ENCODE measurements at places on chromosomes 7 and 10.

DNA sequence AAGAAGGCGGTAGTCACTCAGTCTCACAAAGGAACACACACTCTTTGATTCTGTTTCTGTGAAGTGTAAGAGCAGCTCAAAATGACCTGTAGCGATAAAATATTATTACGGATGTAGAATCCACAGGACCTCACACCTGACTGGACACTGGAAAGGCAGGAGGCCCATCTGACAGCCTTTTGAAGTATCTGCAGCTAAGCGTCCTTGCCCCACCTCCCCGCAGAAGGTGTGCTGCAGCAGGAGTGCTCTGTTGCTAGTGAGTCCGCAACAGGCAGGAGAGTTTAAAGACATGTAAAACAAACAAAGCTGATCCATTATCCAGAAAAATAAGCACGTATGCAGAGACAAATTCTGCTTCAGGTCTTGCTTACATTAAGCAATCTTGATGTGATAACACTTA lies 355.5 kb downstream of the GPR158 start:
- DNase-seq: no peak

DNA sequence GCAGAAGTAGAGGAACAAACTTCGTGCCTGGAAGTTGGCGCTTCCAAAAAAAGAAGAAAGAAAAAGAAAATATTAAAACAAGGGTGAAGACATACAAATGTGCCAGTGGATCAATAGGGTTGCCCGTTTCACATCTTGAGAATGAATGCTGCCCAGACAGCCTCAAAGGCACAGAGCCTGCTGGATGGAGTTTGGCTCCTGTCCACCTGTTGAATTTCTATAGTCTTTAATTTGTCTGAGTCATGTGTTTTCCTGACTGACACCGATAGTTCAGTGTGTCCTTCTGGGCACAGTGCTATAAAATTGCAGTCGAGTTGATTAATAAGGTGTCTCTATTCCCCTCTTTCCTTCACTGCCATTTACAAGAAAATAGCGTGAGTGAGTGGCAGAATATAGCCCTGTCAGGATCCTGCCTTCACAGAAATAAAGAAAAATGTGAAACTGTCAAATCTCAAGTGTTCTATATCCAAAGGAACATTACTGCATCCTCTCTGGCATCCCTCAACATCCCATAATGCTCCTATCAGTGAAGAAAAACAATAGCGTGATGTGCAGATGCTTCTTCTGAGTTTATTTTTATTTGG lies 471.3 kb upstream of the AUTS2 start:
- DNase-seq: no peak

GRCh38 chr10:65628493-65629139 lies 1297.2 kb upstream of the LRRTM3 start:
- DNase-seq: no peak

DNA sequence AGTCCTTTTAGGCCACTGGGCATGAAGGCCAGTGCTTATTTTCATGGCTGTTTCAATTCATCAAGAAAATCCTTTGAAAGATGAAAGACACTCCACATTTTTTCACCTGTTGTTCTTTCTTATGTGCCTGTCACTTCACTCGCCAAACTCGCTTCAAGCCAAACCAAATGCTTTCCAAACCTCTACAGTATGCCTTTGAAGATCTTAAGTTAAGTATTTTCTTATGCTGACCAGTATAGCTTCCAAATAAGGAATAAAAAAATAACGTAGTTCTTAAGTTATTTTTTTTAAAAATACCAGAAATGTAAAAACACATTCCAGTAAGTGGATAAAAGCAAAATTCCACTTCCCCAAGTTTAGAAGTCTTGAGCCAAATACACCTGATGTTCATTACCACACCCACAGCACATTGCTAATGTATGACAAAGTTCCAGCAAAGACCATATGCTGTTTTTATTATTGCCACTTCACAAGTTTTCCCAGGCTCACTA lies 186.1 kb downstream of the MTERF1 start:
- DNase-seq: no peak

DNA sequence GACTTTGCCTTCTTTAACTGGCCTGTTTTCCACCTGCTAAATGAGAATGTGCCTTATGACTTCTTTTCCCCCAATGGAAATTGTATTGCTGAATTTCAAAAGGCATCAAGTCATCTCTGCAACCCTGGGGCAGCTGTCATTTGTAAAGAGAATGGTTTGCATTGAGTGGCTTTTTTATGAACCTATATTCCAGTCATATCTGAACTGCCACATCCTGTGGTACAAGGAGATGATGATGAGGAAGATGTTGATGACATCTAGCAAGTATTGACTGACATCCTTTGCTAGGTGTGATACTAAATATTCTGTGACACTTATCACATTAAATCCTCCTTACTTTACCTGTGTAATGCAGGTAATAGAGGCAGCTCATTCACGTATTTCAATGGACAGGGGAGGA lies 88.3 kb upstream of the KIAA1217 start:
- DNase-seq: no peak

DNA sequence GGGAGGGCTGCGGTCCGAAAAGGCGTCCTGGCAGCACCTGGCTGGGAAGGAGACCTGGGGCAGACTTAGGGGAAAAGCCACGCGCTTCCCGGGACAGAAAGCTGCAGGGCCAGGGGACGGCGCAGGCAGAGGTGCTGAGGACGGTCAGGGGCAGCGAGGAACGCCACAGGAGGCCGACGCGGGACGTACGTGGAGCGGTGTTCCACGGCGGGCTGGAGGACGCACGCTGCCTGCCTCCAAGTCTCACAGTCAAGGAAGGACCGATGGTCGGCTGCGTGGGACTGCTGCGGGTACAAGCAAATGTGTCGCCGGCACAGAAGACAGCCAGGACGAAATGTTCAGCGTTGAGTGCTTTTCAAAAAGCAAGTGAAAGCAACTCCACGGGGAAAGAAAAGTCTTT lies 245.2 kb downstream of the ELFN1 start:
- no peak for DNase-seq

DNA sequence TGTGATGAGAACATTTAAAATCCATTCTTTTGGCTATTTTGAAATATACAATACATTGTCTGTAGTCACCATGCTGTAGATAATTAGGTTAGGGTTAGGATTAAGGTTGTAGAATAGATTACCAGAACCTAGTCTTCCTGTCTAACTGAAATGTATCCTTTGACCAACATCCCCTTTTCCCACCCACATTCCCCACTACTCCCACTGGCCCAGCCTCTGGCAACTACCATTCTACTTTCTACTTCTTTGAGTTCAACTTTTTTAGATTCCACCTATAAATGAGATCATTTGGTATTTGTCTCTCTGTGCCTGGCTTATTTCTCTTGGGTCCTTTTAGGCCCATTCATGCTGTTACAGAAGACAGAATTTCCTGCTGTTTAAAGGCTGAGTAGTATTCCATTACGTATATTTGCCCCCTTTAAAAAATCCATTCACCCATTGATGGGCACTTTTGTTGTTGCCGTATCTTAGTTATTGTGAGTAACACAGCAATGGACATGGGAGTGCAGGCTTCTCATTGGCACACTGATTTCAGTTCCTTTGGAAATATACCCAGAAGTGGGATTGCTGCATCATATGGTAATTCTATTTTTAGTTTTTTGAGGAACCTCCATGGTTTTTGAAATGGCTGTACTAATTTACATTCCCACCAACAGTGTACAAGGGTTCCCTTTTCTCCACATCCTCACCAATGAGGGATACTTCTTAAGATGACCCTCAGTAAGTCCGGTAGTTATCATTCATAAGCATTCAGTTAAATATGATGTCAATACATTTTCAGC lies 104.0 kb downstream of the RALA start:
- no peak for DNase-seq

DNA sequence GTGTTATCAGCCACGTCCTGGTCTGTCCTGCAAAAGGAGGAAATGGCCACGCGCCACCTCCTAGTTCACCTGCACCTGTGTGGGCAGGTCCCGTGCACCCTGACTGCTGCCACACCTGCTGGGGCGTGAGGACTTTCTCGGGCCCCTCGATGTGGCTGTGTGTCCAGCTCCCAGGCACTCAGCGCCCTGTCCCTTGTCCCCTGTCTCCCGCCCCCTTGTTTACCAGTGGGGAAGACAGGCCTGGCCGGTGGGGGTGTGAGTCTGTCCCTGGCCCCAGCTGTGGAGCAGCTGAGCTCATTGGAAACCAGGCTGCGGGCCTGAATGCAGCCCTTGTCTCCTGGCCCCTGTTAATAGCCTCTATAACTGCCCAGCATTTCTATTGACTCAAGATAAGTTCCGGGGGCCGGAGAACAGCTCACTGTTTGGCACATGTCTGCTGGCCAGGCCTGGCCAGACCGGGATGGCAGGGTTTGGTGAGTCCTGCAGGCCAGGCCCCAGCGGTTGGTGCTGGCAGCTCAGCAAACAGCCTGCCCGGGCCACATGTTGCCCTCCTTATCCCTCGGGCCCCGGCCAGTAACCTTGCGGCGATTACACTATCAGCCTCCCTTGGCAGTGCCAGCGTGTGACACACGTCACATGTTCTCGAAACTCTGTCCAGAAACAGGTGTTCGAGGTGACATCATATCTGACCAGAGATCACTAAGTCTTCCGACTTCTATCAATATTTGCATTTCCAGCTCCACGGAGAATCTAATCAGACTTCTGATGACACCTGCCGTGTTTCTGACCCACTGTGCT lies 52.1 kb downstream of the FOXL3 start:
- no peak for DNase-seq

DNA sequence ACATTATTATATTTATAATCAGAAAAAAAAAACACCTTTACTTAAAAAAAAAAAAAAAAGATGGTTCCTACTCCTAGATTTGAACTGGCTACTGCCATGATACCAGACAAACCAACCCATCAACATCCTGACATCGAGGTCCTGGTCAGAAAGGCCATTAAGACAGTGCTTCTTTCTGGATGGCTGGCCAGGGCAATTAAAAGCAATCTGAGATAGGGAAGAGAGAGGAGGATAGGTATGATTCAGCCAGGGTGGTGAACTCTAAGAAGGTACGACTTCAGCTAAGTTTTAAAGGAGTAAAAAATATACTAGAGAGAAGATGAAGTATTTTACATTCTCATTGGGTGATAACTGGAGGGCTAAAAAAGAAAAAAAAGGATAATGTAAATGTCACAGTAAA lies 139.0 kb downstream of the DOCK4 start:
- no peak for DNase-seq

DNA sequence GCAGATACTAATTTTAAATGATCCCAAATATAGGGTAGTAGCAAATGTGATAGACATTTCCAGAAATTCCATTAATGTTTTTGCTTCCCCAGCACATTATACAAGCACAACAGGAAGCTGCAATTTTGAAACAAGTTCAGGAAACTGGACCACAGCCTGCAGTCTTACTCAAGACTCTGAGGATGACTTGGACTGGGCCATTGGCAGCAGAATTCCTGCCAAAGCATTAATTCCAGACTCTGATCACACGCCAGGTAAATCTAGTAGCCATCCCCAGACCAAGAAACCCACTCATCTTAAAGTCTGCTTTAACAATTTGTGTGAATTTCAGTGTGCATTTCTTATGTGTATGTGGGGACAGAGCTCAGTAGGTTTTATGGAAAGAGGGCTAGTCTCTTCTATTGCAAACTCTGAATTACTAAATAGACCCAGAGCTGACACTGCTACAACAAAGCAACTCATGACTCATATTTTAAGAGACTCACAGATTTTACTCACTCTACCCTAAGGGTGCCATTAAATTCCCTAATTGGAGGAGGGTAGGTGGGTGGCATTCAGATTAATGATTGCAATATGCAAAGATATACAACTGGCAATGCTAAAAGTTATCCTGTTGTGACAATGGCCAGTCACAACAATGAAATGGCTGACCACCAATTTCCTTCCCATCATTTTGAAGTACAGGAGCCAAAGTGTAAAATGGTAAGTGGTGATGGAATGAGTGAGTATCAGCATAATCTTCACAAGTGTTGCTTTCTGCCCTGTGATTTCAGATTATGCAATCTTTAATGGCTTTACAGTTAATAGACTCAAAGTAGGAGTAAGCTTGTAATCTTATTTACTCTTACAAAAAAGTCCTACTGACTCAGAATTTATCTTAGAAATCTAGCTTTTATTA lies 317.6 kb upstream of the PLXDC2 start:
- DNase-seq: no peak

GRCh38 chr7:3191548-3191947 lies 109.5 kb upstream of the SDK1 start:
- DNase-seq: no peak

- DNase-seq: no peak
Measured at GRCh38 chr10:112713411-112713810, 236.6 kb upstream of the TCF7L2 start.

- DNase-seq: no peak
Measured at GRCh38 chr7:95501261-95501832, 15.6 kb downstream of the ASB4 start.

DNA sequence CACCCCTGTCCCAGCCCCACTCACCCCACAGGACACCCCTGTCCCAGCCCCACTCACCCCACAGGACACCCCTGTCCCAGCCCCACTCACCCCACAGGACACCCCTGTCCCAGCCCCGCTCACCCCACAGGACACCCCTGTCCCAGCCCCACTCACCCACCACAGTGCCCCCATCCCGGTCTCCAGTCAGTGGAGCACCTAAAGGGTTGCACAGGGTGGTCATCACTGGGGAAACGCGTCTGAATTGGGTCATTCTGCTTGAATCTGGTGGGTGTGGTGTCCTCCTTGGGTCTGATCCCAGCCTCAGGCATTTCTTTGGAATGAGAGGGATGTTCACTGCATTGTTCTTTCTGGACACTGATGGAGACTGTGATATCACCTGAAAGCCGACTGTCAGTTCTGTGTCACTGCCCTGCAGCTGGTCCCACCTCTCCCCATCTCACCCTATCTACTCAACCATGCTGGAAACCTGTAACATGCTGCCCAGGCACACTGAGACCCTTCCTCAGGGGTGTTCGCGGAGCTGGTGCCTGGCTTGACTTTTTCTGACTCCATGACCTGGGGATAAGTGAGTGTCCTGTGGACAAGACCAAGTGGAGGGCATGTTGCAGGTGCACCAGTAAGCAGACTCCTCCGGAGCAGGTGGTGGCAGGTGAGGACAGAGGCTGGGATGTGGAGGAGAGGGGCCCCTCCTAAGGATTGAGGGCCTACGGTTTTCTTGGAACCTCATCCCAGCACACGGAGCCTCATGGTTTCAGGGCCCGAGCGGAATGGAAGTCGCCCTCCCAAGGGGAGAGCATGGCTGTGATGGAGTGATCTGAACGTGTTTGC lies 262.5 kb upstream of the PPP2R2D start:
- DNase-seq: no peak

DNA sequence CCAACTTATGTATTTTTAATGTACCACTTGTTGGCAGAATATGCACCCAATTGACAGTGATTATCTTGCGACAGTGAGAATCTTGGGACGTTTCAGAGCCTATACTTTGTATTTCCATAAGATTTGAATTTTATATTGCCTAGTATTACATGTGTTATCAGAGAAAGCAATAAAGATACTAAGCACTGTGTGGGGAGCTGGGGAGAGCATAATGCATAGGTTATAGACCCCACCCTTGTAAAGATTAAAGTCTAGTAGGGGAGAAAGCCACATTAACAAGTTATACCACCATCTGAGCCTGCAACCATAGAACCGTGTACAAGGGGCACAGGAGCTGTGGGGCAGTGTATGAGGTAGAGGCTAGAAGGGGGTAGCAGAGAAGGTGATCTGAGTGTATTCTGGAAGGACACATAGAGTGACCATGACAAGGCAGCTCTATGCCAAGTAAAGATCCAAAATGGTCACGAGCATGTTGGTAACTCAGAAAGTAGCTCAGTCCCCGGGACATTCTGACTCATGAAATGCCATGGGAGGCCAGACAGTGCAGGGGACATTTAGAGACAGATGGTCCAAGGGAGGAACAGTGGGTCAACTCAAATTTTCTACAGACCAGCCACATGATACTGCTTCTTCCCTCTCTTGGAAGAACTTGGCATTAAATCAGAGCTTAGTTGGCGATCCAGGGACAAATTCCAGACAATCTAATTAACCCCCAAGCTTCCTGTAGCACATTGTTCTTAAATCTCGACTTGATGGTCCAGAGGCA lies 84.5 kb downstream of the ADRA2A start:
- no peak for DNase-seq
